Adrenal gland (tissue), 19 donors: ENCODE measurements at places on chromosomes 5 and 9. TPM values are rescaled to one million over a fixed set of nuclear protein-coding genes. Genes with fewer than 3 reads are reported as not detected.

GRCh38 chr5:55918087-55919035, 67.2 kb downstream of the IL31RA start:
- peak; percentile 48 for DNase-seq
- no peaks in the 10 kb centered on the region for H3K4me1 ChIP-seq
- no peak overlapping the region for H3K4me3 ChIP-seq
- H3K36me3 ChIP-seq, result no peaks in the 10 kb centered on the region

- no peak overlapping the region for H3K4me3 ChIP-seq
- H3K27me3 ChIP-seq, result no peaks in the 10 kb centered on the region
- DNase-seq, result no peak
- H3K27ac ChIP-seq, result no peak overlapping the region
- H3K4me1 ChIP-seq, result no peaks in the 10 kb centered on the region
These were observed 8.6 kb upstream of the AQP3 start for GRCh38 chr9:33455945-33456344.

GRCh38 chr9:125931211-125931610, 184.0 kb downstream of the PBX3 start:
- H3K4me1 ChIP-seq, result peaks cover 7% of the 10 kb centered on the region
- no peak overlapping the region for H3K4me3 ChIP-seq
- no peak overlapping the region for H3K27ac ChIP-seq
- no peaks in the 10 kb centered on the region for H3K27me3 ChIP-seq
- DNase-seq, result no peak

DNA sequence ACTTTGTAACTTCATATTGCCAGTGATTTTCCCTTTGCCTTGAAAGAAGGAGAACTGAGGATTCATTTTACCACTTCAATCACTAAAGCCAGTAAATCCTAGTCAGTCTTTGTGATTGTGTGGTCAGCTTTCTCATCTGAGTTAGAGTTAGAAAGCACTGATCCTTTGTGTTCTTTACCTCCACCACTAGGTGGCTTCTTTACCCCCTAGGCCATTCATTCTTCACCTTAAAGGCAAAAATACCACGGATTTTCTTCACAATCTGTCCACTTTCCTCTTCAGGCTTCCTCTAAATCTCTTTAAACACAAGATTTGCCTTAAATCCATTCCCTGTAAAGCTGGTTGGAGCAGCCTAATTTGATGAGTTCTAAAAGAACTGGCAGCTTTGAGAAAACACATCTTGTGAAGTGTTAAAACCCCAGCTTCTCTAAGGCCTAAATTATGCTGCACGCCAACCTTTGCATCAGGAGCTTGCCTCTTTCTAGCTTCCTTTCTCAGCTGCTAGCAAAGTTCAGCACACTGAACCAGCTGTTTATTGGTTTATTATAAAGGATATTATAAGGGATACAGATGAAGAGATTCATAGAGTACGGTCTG, 20.4 kb downstream of the BDP1 start:
- H3K27ac ChIP-seq, result no peak overlapping the region
- H3K4me1 ChIP-seq, result peaks cover 8% of the 10 kb centered on the region
- no peak overlapping the region for H3K4me3 ChIP-seq
- no peaks in the 10 kb centered on the region for H3K36me3 ChIP-seq

GRCh38 chr5:33475706-33476105, 34.9 kb downstream of the TARS1 start:
- no peak overlapping the region for H3K4me3 ChIP-seq
- no peaks in the 10 kb centered on the region for H3K36me3 ChIP-seq
- H3K27me3 ChIP-seq, result no peaks in the 10 kb centered on the region
- DNase-seq, result no peak

DNA sequence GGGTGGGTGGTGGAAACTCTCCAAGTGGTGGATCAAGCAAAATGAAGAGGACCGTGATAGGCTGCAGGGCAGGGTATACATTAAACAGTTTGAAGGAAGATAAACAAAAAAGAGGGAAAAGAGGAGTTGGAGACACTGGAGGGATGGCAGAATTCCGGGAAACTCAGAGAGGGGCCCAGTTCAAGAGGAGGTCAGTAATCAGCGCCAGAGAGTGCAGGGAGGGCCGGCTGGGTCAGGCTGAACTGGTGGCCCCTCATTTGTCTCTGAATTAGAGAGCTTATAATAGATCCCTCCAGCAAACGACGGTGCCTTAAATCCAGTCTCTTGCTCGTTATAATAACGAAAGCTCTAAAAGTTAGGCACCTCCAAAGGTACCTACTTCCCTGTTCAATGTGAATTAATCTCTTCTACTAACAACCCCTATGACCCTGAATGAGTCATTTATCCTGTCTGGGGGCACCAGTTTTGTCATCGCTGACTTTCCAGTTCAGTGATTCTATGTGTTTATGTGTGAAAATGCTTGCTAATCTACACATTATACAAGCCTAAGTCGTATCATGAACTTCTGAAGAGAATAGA, 2.4 kb upstream of the ZSWIM6 start:
- no peaks in the 10 kb centered on the region for H3K4me1 ChIP-seq
- DNase-seq, result no peak
- no peak overlapping the region for H3K4me3 ChIP-seq
- no peak overlapping the region for H3K27ac ChIP-seq
- no peaks in the 10 kb centered on the region for H3K27me3 ChIP-seq

DNA sequence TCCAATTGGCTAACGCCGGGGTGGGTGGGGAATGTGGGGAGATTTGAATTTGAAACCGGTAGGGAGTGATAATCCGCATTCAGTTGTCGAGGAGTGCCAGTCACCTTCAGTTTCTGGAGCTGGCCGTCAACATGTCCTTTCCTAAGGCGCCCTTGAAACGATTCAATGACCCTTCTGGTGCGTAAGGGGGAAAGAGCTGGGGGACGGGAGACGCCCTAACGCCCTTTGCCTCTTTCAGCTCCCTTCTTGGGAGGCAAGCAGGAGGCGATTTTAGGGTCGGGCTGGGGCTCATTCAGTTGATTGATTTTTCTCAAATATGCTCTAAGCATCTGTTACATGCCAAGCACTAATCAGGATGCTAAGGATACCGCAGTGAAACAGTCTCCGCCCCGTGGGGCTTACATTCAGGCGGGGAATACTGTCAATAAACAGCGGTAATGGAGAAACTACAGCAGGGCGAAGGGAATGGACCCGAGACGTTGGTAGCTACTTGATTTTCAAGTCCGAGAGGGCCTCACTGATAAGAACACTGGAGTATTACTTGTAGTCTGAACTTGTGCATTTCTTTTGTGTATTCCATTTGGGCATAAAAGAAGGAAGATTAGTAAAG, at the start of gene HMMR:
HMMR (plus strand) TSS at position 71 of the 610 bp plus-strand sequence; CDS start at position 132, 61 bp downstream.
- peak within 1 kb of the TSS; percentile 35 for H3K4me3 ChIP-seq
- peak within 1 kb of the TSS; percentile 98 for H3K27ac ChIP-seq
- H3K4me1 ChIP-seq, result peaks cover 38% of the 10 kb centered on the region
- H3K36me3 ChIP-seq, result no peaks in the 10 kb centered on the region
- H3K27me3 ChIP-seq, result no peaks in the 10 kb centered on the region

- no peak overlapping the region for H3K27ac ChIP-seq
- no peak for DNase-seq
- no peaks in the 10 kb centered on the region for H3K27me3 ChIP-seq
- no peaks in the 10 kb centered on the region for H3K36me3 ChIP-seq
These were observed 106.0 kb downstream of the RGS3 start for GRCh38 chr9:113569472-113570060.

- H3K27me3 ChIP-seq, result no peaks in the 10 kb centered on the region
- no peaks in the 10 kb centered on the region for H3K4me1 ChIP-seq
- no peak overlapping the region for H3K4me3 ChIP-seq
- DNase-seq, result no peak
- H3K36me3 ChIP-seq, result no peaks in the 10 kb centered on the region
These were observed 55.7 kb downstream of the SH3TC2 start for GRCh38 chr5:149007174-149007573.

GRCh38 chr5:92633176-92633575, 947.8 kb downstream of the NR2F1-AS1 start:
- no peak overlapping the region for H3K4me3 ChIP-seq
- no peaks in the 10 kb centered on the region for H3K4me1 ChIP-seq
- H3K27ac ChIP-seq, result no peak overlapping the region
- H3K27me3 ChIP-seq, result no peaks in the 10 kb centered on the region
- H3K36me3 ChIP-seq, result no peaks in the 10 kb centered on the region

GRCh38 chr5:68983959-68984358, 109.9 kb upstream of the SLC30A5 start:
- H3K27me3 ChIP-seq, result no peaks in the 10 kb centered on the region
- DNase-seq, result no peak
- H3K4me3 ChIP-seq, result no peak overlapping the region
- H3K4me1 ChIP-seq, result no peaks in the 10 kb centered on the region
- H3K36me3 ChIP-seq, result no peaks in the 10 kb centered on the region
- H3K27ac ChIP-seq, result no peak overlapping the region

GRCh38 chr9:121696930-121697329, 45.5 kb downstream of the DAB2IP start:
- no peak overlapping the region for H3K4me3 ChIP-seq
- H3K27ac ChIP-seq, result no peak overlapping the region
- no peaks in the 10 kb centered on the region for H3K36me3 ChIP-seq
- no peak for DNase-seq
- peaks cover 19% of the 10 kb centered on the region for H3K4me1 ChIP-seq

- no peak overlapping the region for H3K4me3 ChIP-seq
- H3K36me3 ChIP-seq, result no peaks in the 10 kb centered on the region
- H3K27me3 ChIP-seq, result no peaks in the 10 kb centered on the region
- peaks cover 27% of the 10 kb centered on the region for H3K4me1 ChIP-seq
- no peak for DNase-seq
These were observed 2.1 kb downstream of the PRRC1 start for GRCh38 chr5:127519527-127519926.

- no peaks in the 10 kb centered on the region for H3K36me3 ChIP-seq
- H3K27ac ChIP-seq, result no peak overlapping the region
- DNase-seq, result no peak
- no peaks in the 10 kb centered on the region for H3K4me1 ChIP-seq
These were observed 38.9 kb downstream of the SLC9A3 start for GRCh38 chr5:485113-485945.

DNA sequence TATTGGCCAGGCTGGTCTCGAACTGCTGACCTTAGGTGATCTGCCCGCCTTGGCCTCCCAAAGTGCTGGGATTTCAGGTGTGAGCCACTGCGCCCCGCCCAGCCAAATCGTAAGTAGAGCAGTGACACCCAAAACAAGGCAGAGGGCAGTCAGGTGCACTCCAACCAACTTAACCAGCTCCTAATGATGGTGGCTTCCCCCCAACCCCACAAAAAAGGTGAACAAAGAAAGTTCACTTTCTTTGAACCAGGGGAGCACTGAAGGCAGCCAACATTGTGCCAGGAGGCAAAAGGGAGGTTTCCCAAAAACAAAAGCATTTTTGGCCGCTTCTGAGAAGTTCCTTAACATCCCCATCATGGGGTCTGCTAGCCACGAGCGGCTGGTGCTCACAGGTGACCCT, 9.6 kb downstream of the GMCL2 start:
- no peaks in the 10 kb centered on the region for H3K4me1 ChIP-seq
- DNase-seq, result no peak
- no peak overlapping the region for H3K4me3 ChIP-seq

The SPOCK1 gene
- 34.6 TPM for polyA plus RNA-seq

The ZER1 gene
- 41.7 TPM for polyA plus RNA-seq

The ANXA2R gene
- 5.2 TPM for polyA plus RNA-seq

The SLC4A9 gene
- not detected for polyA plus RNA-seq

The IRX1 gene
- not detected for polyA plus RNA-seq

The HNRNPH1 gene
- polyA plus RNA-seq, result 284 TPM
